ENCODE measurements at places on chromosomes 16 and 17.

- peak; percentile 26 for DNase-seq
Measured at GRCh38 chr17:9529033-9529700, 46.5 kb downstream of the STX8 start.

GRCh38 chr17:14458724-14459123 lies 157.8 kb downstream of the HS3ST3B1 start:
- no peak for DNase-seq

DNA sequence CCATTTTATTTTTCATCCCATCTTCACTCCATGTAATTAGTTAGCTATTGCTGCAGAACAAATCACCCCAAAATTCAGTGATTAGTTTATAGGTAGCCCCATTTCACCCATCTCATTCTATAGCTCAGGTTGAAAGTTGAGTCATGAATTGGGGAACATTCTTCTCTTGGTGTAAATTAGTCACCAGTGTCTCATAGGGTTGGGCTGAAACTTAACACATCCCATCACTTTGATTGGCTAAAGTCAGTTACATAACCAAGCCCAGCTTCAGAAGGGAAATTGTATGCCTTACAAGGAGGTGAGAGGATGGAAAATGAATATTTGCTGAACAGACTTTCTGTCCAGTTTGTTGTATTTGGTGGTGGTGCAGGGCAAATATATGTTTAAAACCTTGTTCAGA lies 477.5 kb downstream of the WWOX start:
- DNase-seq = no peak

DNA sequence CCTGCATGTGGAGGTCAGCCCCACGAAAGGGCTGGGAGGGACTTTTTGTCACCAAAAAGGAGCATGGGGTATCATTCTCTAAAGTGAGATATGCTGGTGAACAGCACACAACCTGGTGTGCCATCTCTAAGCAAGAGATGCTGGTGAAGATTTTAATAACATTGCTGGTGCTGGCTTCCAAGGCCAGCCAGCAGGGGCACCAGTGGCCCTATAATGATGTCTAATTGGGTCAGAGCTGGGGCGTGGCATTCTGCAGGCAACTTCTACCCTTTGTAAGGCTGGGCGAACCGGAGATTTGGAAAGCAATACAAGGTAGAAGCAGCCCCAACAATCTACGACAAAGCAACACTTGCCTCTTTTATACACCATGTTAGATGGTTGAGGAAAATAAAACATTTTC lies 16.8 kb downstream of the SDR42E1 start:
- DNase-seq = no peak

- no peak for DNase-seq
Measured at GRCh38 chr17:49656247-49656646, 21.6 kb downstream of the SPOP start.

GRCh38 chr16:84119368-84119767 lies 2.6 kb upstream of the MBTPS1 start:
- DNase-seq = no peak

- DNase-seq = peak; percentile 58
Measured at GRCh38 chr17:20010099-20010863, 1.1 kb downstream of the SPECC1 start.

GRCh38 chr17:74512624-74513091 lies 18.6 kb downstream of the CD300LB start:
- peak; percentile 30 for DNase-seq

DNA sequence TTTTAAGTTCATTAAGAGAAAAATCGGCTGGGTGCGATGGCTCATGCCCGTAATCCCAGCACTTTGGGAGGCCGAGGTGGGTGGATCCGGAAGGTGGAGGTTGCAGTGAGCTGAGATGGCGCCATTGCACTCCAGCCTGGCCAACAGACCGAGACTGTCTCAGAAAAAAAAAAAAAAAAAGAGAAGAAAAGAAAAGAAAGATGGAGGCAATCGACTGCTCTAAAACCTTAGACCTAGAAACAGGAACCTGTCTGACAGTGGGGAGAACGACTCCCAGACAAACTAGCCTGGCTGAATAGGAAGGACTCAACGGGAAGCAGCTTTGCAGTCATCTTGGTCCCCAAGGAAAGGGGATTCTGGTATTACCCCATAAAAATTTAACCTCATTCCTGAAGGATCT lies 13.7 kb downstream of the MRC2 start:
- no peak for DNase-seq

DNA sequence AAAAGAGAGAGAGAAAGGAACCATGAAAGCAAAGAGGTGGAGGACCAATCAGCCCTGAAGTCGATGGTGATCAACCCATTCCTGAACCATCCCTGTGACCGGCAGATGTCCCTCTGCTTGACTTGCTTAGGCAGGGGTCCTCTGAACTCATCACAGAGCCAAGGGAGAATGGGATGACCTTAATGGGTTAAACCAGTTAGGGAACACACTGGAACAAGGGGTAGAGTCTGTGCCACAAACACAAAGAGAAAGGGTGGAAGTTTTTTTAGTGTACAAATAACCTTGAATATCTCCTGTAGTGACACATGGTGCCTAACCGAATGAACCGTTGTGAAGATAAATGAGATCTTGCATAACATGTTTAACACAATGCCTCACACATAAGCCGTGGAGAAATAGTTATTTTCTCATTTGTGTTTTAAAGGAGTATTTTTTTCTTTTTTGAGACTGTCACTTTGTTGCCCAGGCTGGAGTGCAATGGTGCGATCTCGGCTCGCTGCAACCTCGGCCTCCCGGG lies 11.2 kb downstream of the NAA60 start:
- no peak for DNase-seq

GRCh38 chr17:77667478-77667877 lies 291.0 kb upstream of the TNRC6C start:
- DNase-seq = no peak

- no peak for DNase-seq
Measured at GRCh38 chr16:81478876-81479511, 34.4 kb downstream of the CMIP start.

- no peak for DNase-seq
Measured at GRCh38 chr16:77306075-77306474, 106.9 kb downstream of the SYCE1L start.

DNA sequence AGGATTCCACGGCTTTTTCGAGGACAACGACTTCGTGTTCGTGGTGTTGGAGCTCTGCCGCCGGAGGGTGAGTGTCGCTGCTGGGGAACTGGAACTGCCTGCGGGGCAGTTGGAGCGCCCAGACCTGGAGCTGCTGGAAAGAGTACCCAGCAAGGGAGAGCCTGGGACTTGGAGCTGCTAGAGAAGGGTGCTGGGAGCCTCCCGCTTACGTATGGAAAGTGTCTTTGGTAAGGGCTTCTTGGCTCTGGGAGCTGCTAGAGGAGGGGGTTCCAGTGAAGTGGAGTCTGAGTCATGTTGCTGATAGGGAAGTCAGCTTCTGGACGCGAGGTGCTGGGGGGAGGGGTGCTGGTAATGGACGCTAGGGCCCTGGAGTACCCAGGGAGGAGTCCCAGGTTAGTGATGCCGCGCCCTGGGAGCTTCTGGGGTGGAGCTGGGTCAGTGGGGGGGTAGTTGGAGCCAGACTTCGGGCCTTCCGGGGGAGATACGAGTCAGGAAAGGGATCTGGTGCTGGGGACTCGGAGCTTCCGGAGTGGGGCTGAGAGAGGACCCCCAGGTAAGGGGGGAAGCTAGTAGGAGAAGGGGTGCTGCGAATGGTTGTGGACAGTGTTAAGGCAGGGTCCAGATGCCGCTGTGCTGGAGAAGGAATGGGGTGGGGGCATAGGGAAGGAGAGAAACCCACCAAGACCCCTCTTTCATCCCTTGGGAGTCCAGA lies 741 bp downstream of the PLK1 start:
- peak; percentile 60 for DNase-seq

DNA sequence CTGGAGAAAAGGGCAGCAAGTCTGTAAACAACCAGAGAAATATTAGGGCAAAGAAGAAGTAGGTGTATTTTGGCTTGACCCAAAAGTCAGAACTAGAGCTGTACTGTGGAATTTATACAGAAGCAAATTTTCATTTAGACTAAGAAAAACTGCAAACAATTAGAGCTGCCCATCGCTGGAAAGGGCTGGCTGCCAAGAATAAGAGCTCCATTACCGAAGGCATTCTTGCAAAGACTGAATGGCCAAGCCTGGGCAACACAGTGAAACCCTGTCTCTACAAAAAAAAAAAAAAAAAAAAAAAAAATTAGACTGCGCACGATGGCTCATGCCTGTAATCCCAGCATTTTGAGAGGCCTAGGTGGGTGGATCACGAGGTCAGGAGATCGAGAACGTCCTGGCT lies 53.9 kb upstream of the TMC5 start:
- no peak for DNase-seq

DNA sequence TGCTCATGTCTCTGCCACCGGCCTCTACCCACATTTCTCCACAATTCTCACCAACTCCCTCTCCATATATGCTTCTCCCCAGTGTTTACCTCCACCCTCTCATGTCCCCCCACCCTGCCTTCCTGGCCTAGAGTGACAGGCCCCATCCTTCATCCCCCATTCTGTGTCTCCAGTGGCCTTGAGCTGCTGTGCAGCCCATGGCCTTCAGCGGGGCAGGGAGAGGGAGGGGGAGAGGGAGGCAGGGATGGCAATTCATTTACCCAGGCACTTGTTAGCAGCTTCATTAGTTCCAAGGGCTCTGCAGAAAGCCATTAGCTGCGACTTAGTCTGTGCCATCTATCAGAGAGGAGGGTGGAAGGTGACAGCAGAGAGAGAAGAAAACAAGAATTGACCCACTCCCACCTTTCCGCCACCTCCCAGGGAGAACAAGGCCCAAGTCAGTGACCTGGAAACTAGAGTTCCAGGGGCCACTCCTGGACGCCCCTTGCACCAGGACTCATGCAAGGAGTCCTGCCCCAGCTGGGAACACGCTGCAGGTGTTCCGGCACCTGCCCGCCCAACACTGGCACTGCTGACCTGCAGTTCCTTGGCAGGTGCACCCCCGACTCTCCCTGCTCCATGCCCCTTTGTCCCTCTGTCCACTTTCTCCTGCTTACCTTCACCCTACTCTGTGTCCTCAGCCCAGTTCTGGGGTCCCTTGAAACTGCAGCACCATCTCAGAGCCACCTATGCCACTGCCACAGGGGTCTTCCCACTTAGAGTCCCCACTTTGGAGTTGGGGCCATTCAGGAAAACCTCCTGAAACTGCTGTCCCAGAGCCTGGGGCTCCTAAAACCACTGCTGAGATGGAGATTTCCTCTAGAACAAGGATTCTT lies 23.5 kb upstream of the PYY start:
- no peak for DNase-seq

GRCh38 chr17:58228679-58229078 lies 9.6 kb upstream of the MKS1 start:
- DNase-seq = no peak

DNA sequence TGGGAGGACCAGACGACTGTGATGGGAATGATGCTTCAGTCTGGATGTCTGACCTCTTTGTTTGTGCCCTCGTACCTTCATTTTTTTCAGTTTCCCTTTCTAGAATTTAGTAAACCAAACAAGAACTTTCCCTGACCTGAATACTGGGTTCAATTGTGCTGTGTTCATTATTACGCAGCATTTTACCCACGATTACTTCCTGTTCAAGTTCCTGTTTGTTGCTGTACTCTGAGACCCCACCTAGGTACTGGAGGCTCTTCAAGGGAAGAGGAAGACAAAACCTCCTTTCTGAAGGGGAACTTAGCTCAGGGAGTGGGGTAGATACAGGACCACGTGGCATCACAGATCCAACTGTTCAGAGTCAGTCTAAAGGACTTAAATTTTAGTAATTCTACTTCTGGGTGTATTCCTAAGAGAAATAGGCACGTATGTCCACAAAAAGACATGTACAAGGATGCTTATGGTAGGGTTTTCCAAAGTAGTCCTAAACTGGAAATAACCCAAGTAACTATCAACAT lies 9.2 kb upstream of the PRKCB start:
- DNase-seq = no peak

DNA sequence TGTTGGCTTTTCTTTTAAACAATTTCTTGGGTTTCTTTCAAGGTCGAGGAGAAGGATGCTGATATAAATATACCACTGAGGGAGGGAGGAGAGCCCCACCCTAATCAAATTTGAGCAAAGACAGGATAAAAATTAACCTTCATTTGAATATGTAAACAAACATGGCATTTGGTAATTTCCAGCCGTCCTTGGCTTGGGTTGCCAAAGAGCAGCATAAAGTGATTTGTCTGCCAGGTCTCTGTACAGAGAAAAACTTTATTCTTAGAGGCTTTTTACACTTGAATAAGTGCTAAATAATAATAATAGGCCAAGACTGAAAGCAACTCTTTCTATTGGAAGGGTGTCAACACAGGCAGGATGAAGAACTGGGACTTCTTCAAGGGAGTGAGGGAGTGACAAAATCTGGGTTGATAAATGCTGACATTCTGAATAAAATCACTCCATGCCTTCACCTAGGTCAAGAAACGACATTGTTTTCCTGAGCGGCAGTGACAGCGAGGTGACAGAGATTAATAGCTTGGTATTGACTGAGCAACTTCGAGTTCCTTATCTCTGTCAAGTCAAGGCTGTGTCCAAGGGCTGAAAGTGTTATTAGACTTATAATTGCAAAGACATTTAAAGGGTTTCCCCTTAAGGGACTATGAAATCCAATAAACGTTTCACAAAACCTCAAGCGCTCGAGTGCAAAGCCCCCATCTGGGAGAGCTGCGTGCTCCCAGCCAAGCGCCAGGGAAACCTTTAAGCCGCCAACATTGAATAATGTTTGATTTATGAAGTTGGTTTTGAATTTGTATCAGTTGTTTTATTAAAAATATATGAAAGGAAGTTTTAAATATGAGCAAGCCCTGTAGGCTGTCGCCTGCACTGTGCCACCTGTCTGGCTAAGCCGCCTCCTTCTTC lies 269.5 kb upstream of the N4BP1 start:
- no peak for DNase-seq

- peak; percentile 86 for DNase-seq
Measured at GRCh38 chr17:7296189-7296861, 1.9 kb upstream of the YBX2 start.

DNA sequence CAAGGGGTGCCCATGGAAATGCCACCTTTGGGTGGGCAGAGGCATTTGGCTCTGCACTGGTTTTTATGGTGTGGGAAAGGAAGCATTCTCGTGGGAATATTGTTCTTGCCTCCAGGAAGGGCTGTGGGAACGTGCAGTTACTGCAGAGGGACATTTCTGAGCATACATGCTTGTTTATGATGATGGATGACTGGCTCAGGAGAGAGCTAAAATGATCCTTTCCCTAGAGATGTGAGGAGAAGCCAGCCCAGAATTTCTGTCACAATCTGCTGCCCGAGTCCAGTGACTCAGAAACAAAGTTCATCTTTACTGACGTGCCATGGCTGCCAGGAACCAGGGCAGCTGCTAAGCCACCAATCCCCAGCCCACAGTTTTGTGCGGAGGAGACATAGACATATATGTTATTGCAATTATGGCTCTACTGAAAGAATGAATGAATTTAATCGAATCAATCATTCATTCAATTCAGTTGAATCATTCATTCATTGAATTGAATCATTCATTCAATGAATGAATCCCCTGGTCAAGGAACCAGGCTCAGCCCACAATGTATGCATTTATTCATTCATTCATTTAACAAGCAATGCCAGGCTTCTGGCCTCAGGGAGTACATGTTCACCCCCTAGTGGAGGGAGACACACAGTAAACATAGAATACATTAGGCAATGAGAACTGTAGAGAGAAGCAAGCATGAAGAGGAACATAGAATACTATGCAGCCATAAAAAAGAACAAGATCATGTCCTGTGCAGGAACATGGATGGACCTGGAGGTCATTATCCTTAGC lies 414.4 kb upstream of the HSBP1 start:
- peak; percentile 16 for DNase-seq

- DNase-seq = peak; percentile 55
Measured at GRCh38 chr17:39231591-39232551, 6.1 kb upstream of the STAC2 start.

- DNase-seq = no peak
Measured at GRCh38 chr16:89742948-89743347, 21.6 kb downstream of the ZNF276 start.

Data from EL (cell line).